Activated T-helper 2 cell treated with anti-CD3 and anti-CD28 coated beads, Interferon-gamma antibody, Interleukin-2, Interleukin-4, amounts not matched to agents 10 μg/mL and 5 μg/mL and 100 μg/mL, durations not matched to agents 14 hours and 24 hours and 36 hours (primary cell): ENCODE measurements at places on chromosomes 16 and 17. TPM values are rescaled to one million over a fixed set of nuclear protein-coding genes. Genes with fewer than 3 reads are reported as not detected.

Gene KCNJ18
- total RNA-seq, result not detected in 2 replicates

Gene SUPT4H1
- total RNA-seq, result 153 and 160 TPM in 2 replicates

Gene SYT17
- 0.34 and 0.57 TPM in 2 replicates for total RNA-seq

Gene UTS2R
- 0.18 TPM in 1 of 2 replicates, not detected in the other for total RNA-seq

Gene NPIPB6
- 2.6 and 2.7 TPM in 2 replicates for total RNA-seq

Gene AIPL1
- total RNA-seq, result not detected in 2 replicates

Gene TK1
- total RNA-seq, result 64.6 and 65.9 TPM in 2 replicates

Gene NOL3
- 27.3 and 30.1 TPM in 2 replicates for total RNA-seq
